ENCODE measurements at places on chromosomes 12 and 14.

DNA sequence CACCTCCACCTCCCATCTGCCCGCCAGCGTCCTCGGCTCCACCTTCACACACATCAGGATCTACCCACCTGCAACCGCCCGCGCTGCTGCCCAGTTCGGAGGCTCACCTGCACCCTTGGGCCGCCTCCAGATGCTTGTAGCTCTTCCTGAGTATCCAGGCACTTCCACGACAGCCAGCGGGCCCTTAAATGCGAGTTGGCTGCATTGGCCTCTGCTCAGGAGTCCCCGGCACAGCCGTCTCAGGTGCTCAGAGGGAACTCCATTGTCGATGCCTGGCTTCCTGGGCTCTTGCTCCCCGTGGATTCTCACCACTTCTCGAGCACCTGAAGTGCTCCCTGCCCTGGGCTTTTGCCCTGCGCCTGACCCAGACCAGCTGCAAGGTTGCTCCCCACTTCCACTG is 21.9 kb upstream of the CDCA4 start:
- DNase-seq: no peak

GRCh38 chr12:15629761-15630160 is 159.4 kb downstream of the EPS8 start:
- no peak for DNase-seq

DNA sequence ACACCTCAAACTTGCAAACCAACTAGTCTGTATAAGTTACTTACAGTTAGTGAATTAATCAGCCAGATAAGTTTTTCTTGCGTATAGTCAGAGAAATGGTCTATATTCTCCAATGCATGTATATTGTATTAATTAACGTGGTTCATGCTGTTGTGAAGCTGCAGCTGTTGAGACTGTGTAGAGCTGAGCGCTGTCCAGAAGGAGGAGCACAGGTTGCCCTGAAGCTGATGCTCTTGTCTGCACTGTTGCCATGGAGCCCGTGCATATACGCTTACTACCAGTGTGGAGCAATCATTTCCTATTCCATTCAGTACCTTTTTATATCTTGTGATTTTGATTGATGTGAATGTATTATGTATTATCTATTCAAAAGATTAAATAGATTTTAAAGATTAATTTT is 74.3 kb upstream of the ARID2 start:
- no peak for DNase-seq

DNA sequence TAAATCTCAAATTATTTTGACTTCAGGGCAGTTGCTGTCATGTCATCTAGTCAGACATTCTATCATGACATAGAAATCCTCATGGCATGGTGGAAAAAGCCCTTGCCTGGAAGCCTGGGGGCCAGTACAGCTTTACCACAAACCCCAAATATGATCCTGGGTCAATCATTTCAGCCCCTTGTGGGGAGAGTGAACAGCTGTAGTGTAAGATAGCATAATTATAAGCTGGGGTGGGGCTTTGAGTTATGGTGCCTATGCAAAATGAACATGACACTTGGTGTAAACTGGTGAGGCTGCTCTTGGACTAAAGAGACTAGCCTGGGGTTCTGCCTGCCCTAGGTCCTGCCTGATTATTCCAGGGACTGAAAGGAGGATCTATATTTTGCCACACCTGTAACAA is 207.7 kb upstream of the DDHD1 start:
- no peak for DNase-seq

GRCh38 chr12:4552191-4552590 is 9.8 kb upstream of the DYRK4 start:
- no peak for DNase-seq

GRCh38 chr12:115404761-115405470 is 720.9 kb upstream of the TBX3 start:
- DNase-seq: no peak

Data from Panc1 (cell line).